ENCODE measurements at places on chromosomes 5 and 9. TPM values are rescaled to one million over a fixed set of nuclear protein-coding genes. Genes with fewer than 3 reads are reported as not detected.

DNA sequence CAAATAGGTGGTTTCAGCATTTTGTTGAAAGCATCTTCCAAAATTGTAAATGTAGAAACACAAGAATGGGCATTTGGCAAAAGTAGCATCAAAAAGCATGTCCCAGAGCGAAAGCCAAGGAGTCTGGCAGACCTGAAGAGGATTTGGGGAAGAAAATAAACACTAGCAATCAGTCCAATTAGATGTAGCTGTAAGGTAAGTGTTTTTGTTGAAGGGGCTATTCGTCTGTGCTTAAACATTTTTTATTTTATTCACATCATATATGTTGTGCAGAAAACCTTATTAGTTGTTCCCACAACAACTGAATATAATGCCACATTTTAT lies 954.1 kb upstream of the COX7C start:
- no peaks in the 10 kb centered on the region for H3K27me3 ChIP-seq
- no peak for DNase-seq
- H3K27ac ChIP-seq = no peak overlapping the region
- H3K36me3 ChIP-seq = no peaks in the 10 kb centered on the region

The TMC1 gene
- polyA plus RNA-seq = not detected

- H3K27me3 ChIP-seq = no peaks in the 10 kb centered on the region
- no peak for DNase-seq
- no peak overlapping the region for H3K4me3 ChIP-seq
- H3K27ac ChIP-seq = no peak overlapping the region
- H3K36me3 ChIP-seq = peaks cover 3% of the 10 kb centered on the region
- H3K4me1 ChIP-seq = peaks cover 2% of the 10 kb centered on the region
Observed at GRCh38 chr9:15268782-15269181, 38.2 kb downstream of the TTC39B start.

DNA sequence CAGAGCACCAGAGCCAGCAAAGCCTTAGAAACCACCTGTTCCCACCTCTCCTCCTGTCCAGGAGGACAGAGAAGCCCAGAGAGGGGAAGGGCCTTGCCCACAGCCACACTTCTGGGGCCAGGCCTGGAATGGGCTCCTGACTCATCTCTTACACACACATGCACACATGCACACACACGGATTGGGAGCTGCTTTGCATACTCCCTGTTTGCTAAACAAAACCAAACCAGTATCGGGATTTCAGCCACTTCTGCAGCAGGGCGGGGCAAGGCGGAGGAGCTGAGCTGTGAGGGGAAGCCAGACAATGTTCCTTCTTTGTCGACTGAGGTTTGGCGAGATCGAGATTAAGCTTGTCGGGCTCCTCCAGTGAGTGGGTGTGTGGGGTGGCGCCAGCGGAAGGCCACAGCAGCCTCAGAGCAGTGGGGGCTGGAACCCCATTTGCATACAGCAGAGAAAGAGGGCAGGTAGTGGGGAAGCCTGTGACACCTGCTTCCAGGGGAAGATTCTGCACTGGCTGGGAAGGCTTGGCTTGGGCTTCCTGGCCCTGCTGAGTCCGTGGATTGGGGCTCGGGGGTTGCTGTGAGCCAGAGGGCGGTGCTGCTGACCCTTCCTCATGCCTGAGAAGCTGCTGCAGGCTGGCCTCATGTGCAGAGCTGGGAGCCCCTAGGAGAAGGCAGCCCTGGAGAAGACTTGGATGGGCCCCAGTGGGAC lies 16.1 kb downstream of the GFI1B start:
- H3K4me3 ChIP-seq = no peak overlapping the region
- no peak overlapping the region for H3K27ac ChIP-seq
- no peaks in the 10 kb centered on the region for H3K36me3 ChIP-seq
- no peaks in the 10 kb centered on the region for H3K4me1 ChIP-seq

GRCh38 chr5:16364910-16365309 lies 100.7 kb downstream of the ZNF622 start:
- no peak for DNase-seq
- no peak overlapping the region for H3K27ac ChIP-seq
- no peak overlapping the region for H3K4me3 ChIP-seq

GRCh38 chr5:998246-999031 lies 10.2 kb upstream of the NKD2 start:
- H3K27me3 ChIP-seq = peaks cover 36% of the 10 kb centered on the region
- no peak for DNase-seq
- no peak overlapping the region for H3K4me3 ChIP-seq
- peaks cover 8% of the 10 kb centered on the region for H3K4me1 ChIP-seq
- no peaks in the 10 kb centered on the region for H3K36me3 ChIP-seq

The PCDHA2 gene
- not detected for polyA plus RNA-seq

- no peaks in the 10 kb centered on the region for H3K36me3 ChIP-seq
- no peak for DNase-seq
- no peak overlapping the region for H3K4me3 ChIP-seq
- H3K27me3 ChIP-seq = peaks cover 5% of the 10 kb centered on the region
- H3K4me1 ChIP-seq = no peaks in the 10 kb centered on the region
Observed at GRCh38 chr5:168583742-168584482, 4.7 kb upstream of the PANK3 start.

The CDX1 gene
- 0.22 TPM for polyA plus RNA-seq

The LVRN gene
- 0.06 TPM for polyA plus RNA-seq

DNA sequence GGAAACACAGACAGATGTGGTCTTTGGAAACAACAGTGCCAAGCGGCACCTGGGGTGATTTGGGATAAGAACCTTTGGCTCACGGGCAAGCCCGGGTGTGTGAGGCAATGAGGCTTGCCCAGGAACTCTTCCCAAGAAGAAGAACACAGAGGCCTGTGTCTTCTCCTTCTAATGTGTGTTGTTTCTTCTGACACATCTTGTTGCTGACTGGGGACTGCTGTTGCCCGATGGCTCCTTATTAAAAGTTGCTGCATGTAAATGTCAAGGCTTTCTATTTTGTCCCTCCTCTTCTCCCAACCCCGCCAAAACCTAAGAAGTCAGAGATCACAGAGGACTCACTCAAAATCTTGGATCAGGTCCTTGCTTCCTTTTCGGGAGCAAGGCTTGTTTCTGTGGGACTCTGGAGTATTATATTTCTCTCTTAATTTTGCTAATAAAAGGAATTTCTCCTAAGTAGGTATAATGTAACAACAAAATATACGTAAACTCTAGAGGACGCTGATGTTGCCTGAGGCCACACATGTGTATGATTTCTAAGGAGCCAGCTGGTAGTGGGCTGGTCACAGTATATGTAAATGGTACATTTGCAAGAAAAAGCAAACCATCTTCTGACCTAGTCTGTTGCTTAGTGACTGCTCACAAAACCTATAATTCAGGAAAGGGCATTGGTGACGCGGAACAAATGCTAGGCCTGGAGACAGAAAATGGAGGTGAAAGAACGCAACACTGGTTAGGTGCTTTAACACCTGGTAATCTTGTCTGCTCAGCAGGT lies 232.5 kb downstream of the GADD45G start:
- H3K36me3 ChIP-seq = no peaks in the 10 kb centered on the region
- H3K4me1 ChIP-seq = no peaks in the 10 kb centered on the region
- DNase-seq = no peak
- peaks cover 2% of the 10 kb centered on the region for H3K27me3 ChIP-seq
- no peak overlapping the region for H3K27ac ChIP-seq

The TARS1 gene
- 90.8 TPM for polyA plus RNA-seq

The LCN12 gene
- polyA plus RNA-seq = 0.12 TPM

The CCIN gene
- 0.73 TPM for polyA plus RNA-seq

DNA sequence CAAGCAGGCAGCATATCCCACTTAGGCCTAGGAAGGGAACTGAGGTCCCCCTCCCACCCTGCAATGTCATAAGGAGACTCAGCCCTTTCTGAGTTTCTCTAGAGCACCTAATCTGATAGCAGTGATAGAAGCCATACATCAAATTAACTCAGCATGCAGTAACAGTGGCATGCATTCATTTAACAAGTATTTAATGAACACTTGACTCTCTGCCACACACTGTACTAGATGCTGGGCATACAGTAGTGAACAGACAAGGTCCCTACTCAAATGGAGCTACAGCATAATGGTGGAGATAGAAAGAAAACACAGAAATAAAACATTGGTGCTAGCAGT lies 58.6 kb downstream of the SLC22A5 start:
- DNase-seq = no peak
- H3K27me3 ChIP-seq = no peaks in the 10 kb centered on the region
- H3K36me3 ChIP-seq = no peaks in the 10 kb centered on the region
- peak overlapping the region; percentile 90 for H3K27ac ChIP-seq

GRCh38 chr5:115471345-115472063 lies 73.1 kb downstream of the FEM1C start:
- H3K36me3 ChIP-seq = no peaks in the 10 kb centered on the region
- no peak overlapping the region for H3K27ac ChIP-seq
- peaks cover 2% of the 10 kb centered on the region for H3K4me1 ChIP-seq
- no peaks in the 10 kb centered on the region for H3K27me3 ChIP-seq
- H3K4me3 ChIP-seq = no peak overlapping the region
- DNase-seq = no peak

- H3K4me1 ChIP-seq = no peaks in the 10 kb centered on the region
- no peaks in the 10 kb centered on the region for H3K27me3 ChIP-seq
- no peak for DNase-seq
- no peak overlapping the region for H3K4me3 ChIP-seq
- no peaks in the 10 kb centered on the region for H3K36me3 ChIP-seq
Observed at GRCh38 chr9:138102246-138103051, 224.9 kb downstream of the CACNA1B start.

GRCh38 chr9:10130061-10130675 lies 482.6 kb downstream of the PTPRD start:
- H3K27me3 ChIP-seq = no peaks in the 10 kb centered on the region
- peak overlapping the region; percentile 29 for H3K27ac ChIP-seq
- H3K4me1 ChIP-seq = no peaks in the 10 kb centered on the region
- H3K4me3 ChIP-seq = no peak overlapping the region
- H3K36me3 ChIP-seq = no peaks in the 10 kb centered on the region
- DNase-seq = peak; percentile 70

- DNase-seq = no peak
- H3K4me3 ChIP-seq = no peak overlapping the region
- H3K36me3 ChIP-seq = no peaks in the 10 kb centered on the region
- H3K27ac ChIP-seq = no peak overlapping the region
- H3K4me1 ChIP-seq = no peaks in the 10 kb centered on the region
- no peaks in the 10 kb centered on the region for H3K27me3 ChIP-seq
Observed at GRCh38 chr5:1217596-1218206, 7.5 kb upstream of the SLC6A18 start.

DNA sequence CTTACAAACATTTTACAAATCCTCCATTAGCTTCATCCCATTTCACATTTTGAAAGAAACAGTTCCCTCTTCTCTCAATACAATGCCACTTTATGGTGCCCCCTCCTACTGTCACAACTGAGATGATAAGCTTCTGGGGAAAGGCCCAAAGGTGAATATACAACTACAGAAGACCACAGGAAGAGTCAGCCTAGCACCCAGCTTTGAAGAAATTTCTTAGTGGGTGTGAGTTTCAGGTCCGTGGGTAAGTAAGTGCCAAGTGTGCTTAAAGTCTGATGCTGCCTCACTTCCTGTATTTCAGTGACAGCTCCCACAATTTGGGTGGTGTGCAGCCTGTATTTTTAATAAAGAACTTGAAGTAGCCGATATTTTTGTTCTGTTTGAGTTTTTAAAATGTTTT lies 68.1 kb downstream of the ARHGEF28 start:
- no peak overlapping the region for H3K27ac ChIP-seq
- H3K36me3 ChIP-seq = no peaks in the 10 kb centered on the region
- H3K4me1 ChIP-seq = peaks cover 23% of the 10 kb centered on the region
- H3K4me3 ChIP-seq = no peak overlapping the region
- H3K27me3 ChIP-seq = no peaks in the 10 kb centered on the region
- no peak for DNase-seq
